ENCODE measurements at places on chromosomes 3 and 15. TPM values are rescaled to one million over a fixed set of nuclear protein-coding genes. Genes with fewer than 3 reads are reported as not detected.

B3GALNT1 gene
- 2.5 TPM for total RNA-seq

ALDH1L1 gene
- total RNA-seq = not detected

CCR5 gene
- 1.0 TPM for total RNA-seq

DNA sequence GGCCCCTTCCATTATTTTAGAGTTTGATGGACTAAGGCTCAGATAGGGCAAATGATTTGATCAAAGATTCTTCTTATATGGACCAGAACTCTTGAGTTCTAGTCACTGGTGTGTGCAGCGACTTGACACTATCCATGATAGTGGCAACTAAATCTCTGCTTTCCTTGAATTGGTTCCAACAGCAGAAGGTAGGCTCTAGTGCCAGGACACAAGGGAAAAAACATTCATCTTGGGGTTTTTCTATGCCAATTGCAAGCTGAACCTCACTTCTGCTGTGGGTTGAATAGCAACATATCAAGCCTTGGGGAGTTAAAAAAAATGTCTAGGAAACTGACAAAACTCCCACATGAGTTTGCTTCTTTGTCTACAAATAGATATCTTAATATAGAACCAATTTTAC, 35.1 kb downstream of the CTXND1 start:
- DNase-seq = no peak

CHST14 gene
- 16.7 TPM for total RNA-seq

DNA sequence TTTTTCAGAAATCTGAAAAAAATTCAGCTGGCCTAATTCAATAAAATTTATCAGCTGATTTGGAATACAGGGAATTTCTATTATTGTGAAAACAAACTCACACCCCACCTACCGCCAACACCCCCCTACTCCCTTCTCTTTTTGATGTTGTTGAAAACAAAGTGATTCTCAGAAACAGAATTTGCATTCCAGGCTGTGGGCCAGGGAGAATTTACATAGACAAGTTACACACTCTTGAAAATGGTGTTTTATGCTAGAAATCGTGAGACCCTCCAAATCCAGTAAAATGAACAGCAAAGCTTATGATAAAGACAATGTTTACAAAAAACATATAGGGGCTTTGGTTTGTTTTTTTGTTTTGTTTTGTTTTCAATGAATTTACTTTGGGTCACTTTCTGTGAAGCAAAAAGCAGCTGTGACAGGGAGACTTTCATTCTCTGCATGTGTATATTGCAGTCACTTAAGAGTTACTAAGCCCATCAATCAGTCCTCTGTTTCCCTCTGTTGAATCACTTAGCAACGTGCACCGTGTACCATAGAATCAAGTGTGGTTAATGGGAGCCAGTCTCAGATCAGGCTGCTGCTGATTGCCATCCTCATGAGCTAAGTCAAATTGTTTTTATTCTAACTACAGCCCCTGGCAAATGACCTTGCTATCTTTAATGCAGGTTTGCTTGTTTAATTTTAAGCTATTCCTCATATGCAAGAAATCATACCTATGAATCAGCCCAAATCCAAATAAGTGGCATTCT, 159.8 kb downstream of the ALCAM start:
- no peak for DNase-seq

GRCh38 chr15:75042730-75043508, 19.5 kb downstream of the PPCDC start:
- DNase-seq = peak; percentile 70
